ENCODE measurements at places on chromosomes 6 and 20.
A peak's percentile ranks its signal among the peaks of the same experiment; 100 is the strongest.

DNA sequence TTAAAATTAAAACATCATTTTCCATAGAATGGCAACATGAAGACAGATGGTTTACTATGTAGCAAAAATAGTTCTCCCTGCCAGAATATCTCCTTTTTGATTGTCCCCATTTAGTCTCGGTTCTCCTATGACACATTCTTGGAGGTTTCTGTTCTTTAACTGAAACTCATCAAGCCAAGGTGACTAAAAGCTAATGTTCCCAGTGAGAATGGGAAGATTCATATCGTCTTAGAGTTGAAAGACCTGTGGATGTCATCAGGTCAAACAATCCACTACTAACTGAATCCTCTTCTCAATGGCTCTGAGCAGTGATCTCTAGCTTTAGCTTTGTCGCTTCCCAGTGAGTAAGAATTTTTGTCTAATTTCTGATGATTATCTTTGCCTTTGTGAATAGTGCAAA, 1.3 kb upstream of the DOK5 start:
- DNase-seq, result no peak

GRCh38 chr6:153537422-153537821, 406.3 kb upstream of the RGS17 start:
- DNase-seq, result no peak

DNA sequence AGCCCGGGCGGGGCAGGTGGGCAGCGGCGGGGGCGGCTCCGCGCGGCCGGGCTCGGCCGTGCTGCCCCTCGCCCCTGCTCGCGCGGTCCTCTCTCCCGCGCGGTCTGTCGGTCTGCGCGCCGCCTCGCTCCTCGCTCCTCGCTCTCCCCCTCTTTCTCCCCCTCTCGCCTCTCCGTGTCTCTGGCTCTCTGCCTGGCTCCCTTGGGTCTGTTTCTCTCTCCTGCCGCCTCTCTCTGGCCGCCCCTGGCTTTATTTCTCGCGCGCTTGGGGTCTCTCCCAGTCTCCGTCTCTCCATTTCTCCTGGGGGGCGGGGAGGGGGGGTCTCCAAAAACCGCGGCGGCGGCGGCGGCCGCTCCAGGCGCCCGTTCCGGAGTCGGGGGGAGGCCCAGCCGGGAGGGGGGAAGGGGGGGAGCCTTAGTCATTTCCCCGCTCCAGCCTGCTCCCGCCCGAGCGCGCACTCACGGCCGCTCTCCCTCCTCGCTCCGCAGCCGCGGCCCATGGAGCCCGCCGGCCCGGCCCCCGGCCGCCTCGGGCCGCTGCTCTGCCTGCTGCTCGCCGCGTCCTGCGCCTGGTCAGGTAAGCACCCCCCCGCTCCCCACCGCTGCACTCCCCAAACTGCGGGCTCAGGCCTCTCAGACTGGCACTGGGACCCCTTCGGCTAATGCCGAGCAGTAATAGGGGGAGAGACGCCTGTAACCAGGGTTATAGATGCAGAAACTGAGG, at the start of gene SIRPA:
Gene SIRPA, plus strand, starts transcription at position 457 of the 723 bp plus-strand sequence. Its CDS starts 41 bp downstream, at position 498.
- DNase-seq, result peak; percentile 58

- DNase-seq, result peak; percentile 75
These were observed 334.3 kb downstream of the CDKAL1 start for GRCh38 chr6:20868397-20869096.

DNA sequence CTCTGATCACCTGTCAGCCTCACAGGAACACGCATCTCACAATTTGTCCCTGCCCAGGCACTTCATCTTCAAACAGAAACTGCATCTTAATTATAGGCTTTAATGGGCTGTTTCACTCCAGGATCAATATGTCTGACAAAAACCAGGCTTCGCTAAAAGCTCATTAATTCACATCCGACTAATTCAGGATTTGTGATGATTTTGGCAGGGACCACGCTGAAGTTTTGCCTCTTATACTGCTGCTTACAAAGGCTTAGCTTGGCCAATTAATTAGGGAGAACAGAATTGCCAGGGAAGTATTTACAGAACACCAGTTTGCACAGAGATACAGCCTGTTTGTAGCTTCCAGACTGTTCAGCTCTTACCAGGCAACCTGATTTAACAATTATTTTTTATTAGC, 541.0 kb upstream of the SPTLC3 start:
- DNase-seq, result no peak

- peak; percentile 37 for DNase-seq
These were observed 673 bp downstream of the MARCKS start for GRCh38 chr6:113857556-113858479.

Measured in WERI-Rb-1 (cell line).